ENCODE measurements at places on chromosomes 12 and 14. TPM values are rescaled to one million over a fixed set of nuclear protein-coding genes. Genes with fewer than 3 reads are reported as not detected.

Gene LRTM2
- not detected for total RNA-seq

Gene ANO2
- 0.43 TPM for total RNA-seq

Gene ETNK1
- 70.8 TPM for total RNA-seq

Gene HPD
- not detected for total RNA-seq

Gene COX14
- total RNA-seq, result 36.7 TPM

Gene PGF
- 0.86 TPM for total RNA-seq

Gene CATSPERB
- not detected for total RNA-seq

Gene KCNC2
- total RNA-seq, result 0.43 TPM

Gene CEBPE
- total RNA-seq, result not detected

Gene MCRS1
- total RNA-seq, result 61.5 TPM

Gene KRT8
- 57.0 TPM for total RNA-seq

Gene IL31
- total RNA-seq, result not detected

Gene ATXN2
- total RNA-seq, result 71.7 TPM

Gene RNF31
- total RNA-seq, result 37.4 TPM

Gene TMEM132C
- total RNA-seq, result not detected

All from fibroblast of villous mesenchyme (primary cell).